ENCODE measurements at places on chromosomes 16 and 17. TPM values are rescaled to one million over a fixed set of nuclear protein-coding genes. Genes with fewer than 3 reads are reported as not detected.
A peak's percentile ranks its signal among the peaks of the same experiment; 100 is the strongest.

The CA10 gene
- total RNA-seq, result not detected

GRCh38 chr17:52178012-52178411 lies 19.5 kb upstream of the CA10 start:
- no peak for DNase-seq

DNA sequence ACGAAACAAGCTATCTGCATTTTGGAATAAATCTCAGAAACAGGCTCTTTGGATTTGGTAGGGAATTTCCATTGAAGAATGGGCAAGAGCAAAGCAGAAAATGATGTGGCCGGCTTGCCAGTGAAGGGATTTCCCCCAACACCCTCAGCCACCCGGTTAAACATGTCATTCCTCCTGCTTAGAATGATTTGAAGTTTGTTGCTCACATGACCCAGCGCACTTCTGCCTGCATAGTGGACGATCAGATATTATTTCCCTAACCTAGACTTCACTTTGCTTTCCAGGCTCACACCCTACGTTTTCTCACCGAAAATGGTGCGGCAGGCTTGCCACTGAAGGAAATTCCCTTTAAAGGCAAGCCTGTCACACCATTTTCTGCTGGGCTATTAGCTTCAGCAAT lies 170.7 kb downstream of the CDH11 start:
- DNase-seq, result no peak

The TBC1D3E gene
- 3.8 TPM for total RNA-seq

The KRT20 gene
- total RNA-seq, result not detected

The EPN3 gene
- 4.4 TPM for total RNA-seq

- peak; percentile 67 for DNase-seq
Observed at GRCh38 chr16:3065069-3065741, at the start of gene IL32. TSS of gene IL32 (plus strand) at chr16:3065640. CDS start at chr16:3065812, 172 bp downstream.

- no peak for DNase-seq
Observed at GRCh38 chr17:31226950-31227349, 70.1 kb downstream of the OMG start.

The CA7 gene
- not detected for total RNA-seq

DNA sequence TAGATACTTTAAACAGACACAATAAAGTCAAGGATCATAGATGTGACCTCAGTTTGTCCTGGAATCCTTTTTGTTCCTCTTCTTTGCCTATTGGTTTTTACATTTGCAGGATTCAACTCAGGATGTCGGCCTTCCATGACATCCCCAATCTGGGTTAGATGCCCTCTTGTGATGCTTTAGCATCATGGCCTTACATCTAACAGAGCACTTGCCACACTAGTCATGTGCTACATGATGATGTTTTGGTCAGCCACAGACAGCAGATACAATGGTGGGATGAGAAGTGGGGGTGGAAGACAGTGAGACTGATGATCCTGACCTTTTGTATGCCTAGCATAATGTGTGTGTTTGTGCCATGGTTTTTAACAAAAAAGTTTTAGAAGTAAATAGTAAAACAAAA lies 1.8 kb upstream of the SYNRG start:
- DNase-seq, result no peak

The PPP1R9B gene
- 33.4 TPM for total RNA-seq

- DNase-seq, result peak; percentile 97
Observed at GRCh38 chr17:45425125-45425983, 7.3 kb downstream of the ARHGAP27 start.

DNA sequence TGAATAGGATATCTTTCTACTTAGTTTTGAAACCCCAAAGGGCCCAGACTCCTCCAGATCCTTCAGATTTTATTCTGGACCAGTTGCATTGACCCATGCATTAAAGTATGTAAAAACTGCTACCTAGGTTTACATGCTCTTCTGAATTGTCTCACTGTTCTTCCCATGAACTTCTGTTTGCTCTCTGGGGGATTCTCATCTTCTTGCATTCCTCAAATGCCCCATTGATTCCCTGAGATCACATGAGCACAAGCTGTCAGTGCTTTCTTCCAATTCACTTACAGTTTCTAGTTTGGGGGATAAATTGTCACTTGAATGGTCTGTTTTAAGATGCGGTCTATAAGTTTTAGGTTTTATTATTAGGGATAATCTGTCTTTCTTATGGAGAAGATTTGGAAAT lies 188.9 kb upstream of the KIF2B start:
- no peak for DNase-seq

GRCh38 chr16:80463751-80464495 lies 76.9 kb upstream of the DYNLRB2 start:
- no peak for DNase-seq

GRCh38 chr17:81457917-81458555 lies 54.6 kb downstream of the ACTG1 start:
- DNase-seq, result no peak

The ADGRG3 gene
- not detected for total RNA-seq

GRCh38 chr16:64308721-64309120 lies 813.1 kb downstream of the CDH11 start:
- DNase-seq, result no peak

The FAM171A2 gene
- not detected for total RNA-seq

- peak; percentile 92 for DNase-seq
Observed at GRCh38 chr17:1714980-1715802, 5.0 kb upstream of the TLCD2 start.

The TOP2A gene
- 151 TPM for total RNA-seq

DNA sequence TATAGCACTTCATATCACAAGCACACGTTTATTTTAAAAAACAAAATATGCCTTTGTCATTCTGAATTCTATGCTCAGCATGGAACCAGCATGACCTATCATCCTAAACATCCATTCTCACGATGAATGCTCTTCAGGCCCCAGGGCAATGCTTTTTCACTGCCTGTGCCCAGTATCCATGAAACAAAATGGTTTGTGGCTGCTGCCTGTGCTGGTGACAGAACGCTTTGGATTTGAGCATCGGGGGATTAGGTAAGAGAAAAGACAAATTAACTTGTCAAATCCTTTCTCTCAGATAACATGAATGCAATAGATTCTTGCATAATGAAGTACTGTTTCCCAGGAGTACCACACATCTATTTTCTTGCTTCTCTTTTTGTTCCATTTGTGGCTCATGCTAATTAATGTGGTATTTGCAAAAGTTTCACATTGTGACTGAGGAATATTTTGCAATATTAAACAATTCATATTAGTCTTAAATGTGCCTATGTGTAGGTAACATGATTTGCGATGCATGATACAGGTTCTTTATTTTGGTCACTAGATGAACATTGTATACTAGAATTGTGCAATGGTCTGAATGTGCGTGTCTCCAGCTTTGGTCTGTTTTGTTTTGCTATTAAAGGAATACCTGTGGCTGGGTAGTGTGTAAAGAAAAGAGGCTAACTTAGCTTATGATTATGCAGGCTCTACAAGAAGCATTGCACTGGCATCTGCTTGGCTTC lies 25.8 kb upstream of the SRSF1 start:
- DNase-seq, result no peak

DNA sequence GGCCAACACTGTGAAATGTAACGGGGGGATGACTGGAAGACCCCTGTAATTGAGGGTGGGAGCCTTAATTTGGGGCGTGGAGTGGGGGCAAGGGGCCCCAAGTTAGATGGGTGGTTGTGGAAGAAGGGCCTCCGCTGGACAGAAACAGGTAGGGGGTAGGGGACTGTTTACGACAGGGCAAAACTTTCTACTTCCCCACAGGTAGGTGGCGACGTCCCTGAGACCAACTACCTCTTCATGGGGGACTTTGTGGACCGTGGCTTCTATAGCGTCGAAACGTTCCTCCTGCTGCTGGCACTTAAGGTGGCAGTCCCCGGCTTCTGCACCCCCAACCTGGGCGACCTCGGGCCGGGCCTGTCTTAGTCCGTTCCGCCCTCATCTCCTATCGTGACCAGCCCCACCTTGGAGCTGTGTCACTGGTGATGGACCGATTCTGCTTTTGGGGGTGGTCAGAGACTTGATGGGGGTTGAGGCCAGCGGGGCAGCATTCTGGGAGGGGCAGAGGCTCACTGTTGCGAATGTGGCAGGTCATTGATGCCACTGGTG lies 6.8 kb downstream of the PPP4C start:
- DNase-seq, result no peak

- DNase-seq, result no peak
Observed at GRCh38 chr17:36629970-36630502, 28.7 kb downstream of the MRM1 start.

DNA sequence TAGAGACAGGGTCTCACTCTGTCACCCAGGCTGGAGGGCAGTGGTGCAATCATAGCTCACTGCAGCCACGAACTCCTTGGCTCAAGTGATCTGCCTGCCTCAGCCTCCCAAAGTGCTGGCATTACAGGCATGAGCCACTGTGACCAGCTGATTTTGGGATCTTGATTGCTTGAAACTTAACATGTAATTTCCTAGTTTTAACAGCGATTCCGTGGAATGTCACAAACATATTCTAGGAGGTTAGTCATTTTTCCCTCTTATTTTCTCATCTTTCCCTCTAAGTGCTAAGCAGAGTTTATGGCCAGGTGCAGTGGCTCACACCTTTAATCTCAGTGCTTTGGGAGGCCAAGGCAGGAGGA lies 123.4 kb upstream of the CACNG3 start:
- DNase-seq, result no peak

The STAT5B gene
- total RNA-seq, result 29.8 TPM

- no peak for DNase-seq
Observed at GRCh38 chr17:35740997-35741931, 9.8 kb downstream of the RASL10B start.

The KCNJ12 gene
- 0.05 TPM for total RNA-seq

GRCh38 chr17:40352237-40352778 lies 12.2 kb downstream of the GJD3 start:
- DNase-seq, result no peak

DNA sequence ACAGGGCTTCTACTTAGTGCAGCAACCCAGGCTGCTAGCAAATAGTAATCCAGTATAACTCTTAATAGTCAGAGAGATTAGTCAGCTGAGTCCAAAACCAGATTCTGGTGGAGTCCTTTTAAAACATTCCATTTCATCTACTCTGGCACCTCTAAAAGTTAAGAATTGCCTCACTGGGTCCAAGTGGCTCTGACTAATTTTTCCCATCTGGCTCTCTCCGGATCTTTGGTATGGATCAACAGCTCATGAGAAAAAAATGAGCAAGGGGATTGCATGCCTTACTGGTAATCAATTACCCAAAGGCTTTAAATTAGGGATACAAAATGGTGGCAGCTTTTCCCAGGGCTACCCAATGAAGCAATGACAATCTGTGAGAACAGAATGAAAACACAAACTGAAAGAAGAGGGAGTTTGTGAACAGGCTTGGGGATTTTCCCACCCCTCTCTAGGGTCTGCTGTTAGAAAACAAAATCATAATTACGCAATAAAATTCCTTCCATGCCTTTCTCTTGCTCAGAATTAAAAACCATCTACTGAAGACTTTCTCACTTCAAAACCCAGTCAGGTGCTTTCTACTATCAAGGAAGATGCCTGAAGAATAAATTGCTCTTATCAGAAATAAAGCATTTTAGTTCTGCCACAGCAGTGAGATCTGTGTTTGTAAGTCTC lies 84.6 kb upstream of the PMFBP1 start:
- peak; percentile 6 for DNase-seq

DNA sequence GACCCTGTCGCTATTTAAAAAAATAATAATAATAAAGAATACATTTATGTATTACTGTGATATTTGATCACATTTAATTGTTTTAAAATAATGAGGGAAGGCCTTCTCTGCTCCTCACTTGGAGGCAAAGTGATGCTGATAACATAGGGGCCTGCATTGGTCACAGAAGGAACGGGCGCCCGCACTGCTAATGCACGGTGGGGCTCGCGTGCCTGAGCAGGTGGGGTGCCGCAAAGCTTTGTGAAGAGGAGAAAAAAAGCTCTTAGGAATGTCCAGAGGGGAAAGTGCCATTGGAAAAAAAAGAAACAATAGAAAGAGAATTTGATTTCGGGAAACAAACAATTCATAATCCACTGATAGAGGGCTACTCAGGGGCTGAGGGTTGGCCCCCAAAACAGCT lies 143.8 kb downstream of the ZNF423 start:
- no peak for DNase-seq

- DNase-seq, result no peak
Observed at GRCh38 chr17:68768804-68769203, 167.6 kb upstream of the FAM20A start.

- DNase-seq, result peak; percentile 69
Observed at GRCh38 chr16:57422026-57422944, 17.7 kb downstream of the CCL17 start.

The CACNA1G gene
- not detected for total RNA-seq

The RAB11FIP3 gene
- 40.6 TPM for total RNA-seq

The KRTAP4-1 gene
- not detected for total RNA-seq

DNA sequence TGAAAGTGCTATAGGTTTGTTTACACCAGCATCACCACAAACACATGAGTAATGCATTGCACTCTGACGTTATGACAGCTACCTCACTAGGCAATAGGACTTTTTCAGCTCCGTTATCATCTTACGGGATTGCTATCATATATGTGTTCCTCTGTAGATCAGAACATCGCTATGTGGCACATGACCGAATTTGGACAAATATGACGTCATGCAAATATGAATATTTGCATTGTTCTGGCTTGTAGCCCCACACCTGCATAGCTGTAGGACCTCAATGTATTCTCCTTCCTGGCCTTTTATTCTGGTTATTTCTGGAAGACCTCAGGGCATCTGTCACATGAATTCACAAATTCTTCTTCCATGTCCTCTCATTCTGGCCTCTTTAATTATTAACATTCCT lies 393.2 kb downstream of the CDH13 start:
- no peak for DNase-seq

DNA sequence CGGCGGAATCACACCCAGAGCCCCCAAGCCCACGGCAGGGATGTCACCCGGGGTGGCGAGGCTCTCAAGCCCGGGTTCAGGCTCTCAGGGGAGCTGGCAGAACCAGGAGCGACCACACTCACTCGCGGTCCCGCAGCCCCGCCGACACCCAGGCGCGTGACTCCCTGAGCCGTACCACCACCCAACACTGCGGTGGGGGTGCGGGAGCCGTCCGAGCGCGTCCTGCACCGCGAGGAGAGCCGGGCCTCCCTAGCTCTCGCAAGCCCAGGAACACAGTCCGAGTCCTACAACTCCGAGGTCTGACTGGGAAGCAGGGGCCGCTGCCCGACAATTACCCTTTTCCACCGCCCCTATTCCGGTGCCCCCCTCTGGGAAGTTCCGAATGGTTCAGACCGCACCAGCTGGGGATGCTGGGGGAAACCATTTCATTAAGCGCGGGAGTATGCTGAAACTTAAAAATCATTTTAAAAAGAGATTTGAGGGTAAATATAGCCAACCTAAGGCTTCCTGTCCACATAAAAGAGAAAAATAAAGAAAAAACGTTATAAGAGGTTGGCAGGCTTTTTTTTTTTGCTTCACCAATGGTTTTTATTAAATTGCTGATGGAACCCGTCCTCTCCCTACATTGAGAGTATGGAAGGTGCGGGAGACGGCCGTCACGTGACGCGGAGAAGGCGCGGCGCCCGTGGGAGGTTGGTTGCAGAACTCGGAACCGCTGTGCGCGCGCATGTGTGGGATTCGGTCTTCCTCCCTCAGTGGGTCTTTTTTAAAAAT lies at the start of gene FLCN:
Gene FLCN, minus strand, starts transcription at position 143 of the 774 bp plus-strand sequence. CDS start 9,031 bp downstream, outside the sequence.
- DNase-seq, result peak; percentile 81

All from MCF 10A (cell line).